ENCODE measurements at places on chromosomes 2 and 18.

GRCh38 chr2:218881744-218882460, 1.2 kb downstream of the WNT10A start:
- no peak for DNase-seq

DNA sequence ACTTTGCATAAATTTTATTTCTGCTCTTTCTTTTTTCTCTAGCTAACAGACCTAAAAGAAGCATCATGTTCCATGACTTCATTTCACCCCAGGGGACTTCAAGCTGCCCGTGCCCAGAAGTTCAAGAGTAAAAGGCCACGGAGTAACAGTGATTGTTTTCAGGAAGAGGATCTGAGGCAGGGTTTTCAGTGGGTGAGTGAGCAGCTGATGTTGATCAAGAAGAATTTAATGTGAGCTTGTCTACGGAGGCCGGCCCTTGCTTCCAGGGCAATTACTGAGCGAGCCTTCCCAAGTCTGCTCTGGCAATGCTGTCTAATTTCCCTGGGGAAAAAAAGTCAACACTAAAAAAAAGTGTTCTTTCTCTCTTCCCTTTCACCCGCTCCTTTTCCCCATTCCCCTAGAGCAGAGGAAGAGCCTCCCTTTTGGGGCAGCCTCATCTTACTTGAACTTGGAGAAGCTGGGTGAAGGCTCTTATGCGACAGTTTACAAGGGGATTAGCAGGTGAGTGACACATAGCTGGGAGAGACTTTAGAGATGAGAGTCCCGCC, 1.2 kb downstream of the CDK15 start:
- DNase-seq = no peak

DNA sequence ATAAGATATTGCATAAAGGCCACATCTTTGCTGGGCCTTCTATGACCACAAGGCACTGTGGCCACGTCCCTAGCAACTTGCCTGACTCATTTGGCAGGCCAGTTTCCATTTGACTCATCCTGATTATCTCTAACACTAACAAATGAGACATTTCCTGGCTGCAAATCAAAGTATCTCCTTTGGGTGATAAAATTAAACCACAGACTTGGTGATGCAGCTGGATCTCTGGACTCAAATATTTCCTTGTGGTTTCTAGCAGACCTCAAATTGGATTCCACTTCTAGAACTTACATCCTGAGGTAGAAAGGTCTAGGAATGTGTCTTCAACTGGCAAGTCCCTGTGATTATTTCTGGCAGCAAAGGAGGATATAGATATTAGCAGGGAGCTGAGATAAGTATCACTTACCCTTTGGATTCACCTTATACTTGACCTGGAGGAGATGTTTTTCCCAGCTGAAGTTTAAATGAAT, 167.9 kb upstream of the NXPH2 start:
- no peak for DNase-seq

- DNase-seq = no peak
Measured at GRCh38 chr2:152580714-152581113, 136.5 kb downstream of the PRPF40A start.

DNA sequence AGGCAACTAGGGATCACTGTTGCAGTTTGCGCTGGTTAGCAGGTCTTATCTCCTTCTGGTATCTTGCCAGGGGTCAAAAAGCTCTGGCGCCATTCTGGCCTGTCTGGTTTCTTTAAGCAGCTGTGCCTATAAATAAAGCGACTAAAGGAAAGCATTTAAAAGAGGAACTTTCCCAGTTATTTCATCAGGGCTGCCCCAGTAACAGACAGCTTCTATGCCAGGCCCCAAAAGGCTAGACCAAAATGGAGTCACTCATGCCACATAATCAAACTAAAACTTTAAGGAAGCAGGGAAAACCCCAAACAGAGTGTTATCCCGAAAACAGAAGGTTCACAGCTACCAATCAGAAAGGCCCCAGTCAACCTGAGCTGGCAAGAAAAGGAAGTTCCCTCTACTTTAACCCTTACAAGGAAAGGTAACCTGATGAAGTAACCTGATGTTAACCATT, 41.2 kb upstream of the HNRNPA3 start:
- DNase-seq = no peak
